Activated T-cell treated with anti-CD3 and anti-CD28 coated beads, Interleukin-2, amount 50 U/mL, for 72 hours (primary cell): ENCODE measurements at places on chromosomes 12 and 14. TPM values are rescaled to one million over a fixed set of nuclear protein-coding genes. Genes with fewer than 3 reads are reported as not detected.

DNA sequence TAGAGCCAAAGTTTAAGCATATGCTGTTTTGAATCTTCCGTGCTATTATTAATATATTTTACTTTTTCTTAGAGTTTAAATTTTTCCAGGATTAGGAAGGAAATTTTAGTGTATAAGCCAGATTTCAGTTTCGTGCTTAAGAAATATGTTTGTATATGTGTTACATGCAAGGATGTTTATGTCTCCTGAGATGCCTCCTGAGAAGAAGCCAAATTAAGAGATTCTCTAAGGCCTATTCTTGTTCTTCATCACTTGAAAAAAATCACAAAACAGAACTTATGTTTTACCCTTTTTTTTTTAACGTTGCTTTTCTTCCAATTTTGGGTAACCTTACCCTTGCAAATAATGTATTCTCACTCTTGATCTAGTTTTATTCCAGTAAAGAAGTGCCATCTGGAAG, 412.7 kb downstream of the TMTC2 start:
- H3K36me3 ChIP-seq, result no peaks in the 10 kb centered on the region
- H3K27ac ChIP-seq, result no peak overlapping the region
- H3K27me3 ChIP-seq, result no peaks in the 10 kb centered on the region
- H3K4me3 ChIP-seq, result no peak overlapping the region
- DNase-seq, result no peak

GRCh38 chr12:63294327-63294632, 143.3 kb upstream of the AVPR1A start:
- H3K27me3 ChIP-seq, result no peaks in the 10 kb centered on the region
- H3K36me3 ChIP-seq, result no peaks in the 10 kb centered on the region
- H3K4me3 ChIP-seq, result no peak overlapping the region
- no peaks in the 10 kb centered on the region for H3K4me1 ChIP-seq
- H3K27ac ChIP-seq, result no peak overlapping the region

GRCh38 chr12:17076028-17076744, 470.2 kb upstream of the LMO3 start:
- no peaks in the 10 kb centered on the region for H3K36me3 ChIP-seq
- DNase-seq, result no peak
- H3K27me3 ChIP-seq, result no peaks in the 10 kb centered on the region
- H3K4me1 ChIP-seq, result no peaks in the 10 kb centered on the region

DNA sequence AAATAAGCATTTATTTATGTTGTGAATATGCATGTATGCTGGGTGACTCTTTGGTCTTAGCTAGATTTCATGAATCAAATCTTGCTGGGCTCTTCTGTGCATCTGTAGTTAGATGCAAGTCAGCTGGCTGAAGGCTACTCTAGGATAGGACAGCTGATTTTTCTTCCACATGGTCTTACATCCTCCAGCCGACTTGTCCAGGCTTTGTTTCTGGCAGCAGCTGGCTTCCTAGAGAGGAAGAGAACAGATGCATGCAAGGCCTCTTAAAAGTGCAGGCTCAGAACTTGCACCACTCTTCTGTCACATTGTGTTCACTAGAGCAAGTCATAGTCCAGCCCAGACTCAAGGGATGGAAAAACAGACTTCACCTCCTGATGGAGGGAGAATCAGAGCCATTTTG, 435.4 kb upstream of the STXBP6 start:
- H3K27me3 ChIP-seq, result no peaks in the 10 kb centered on the region
- H3K4me1 ChIP-seq, result no peaks in the 10 kb centered on the region
- DNase-seq, result no peak
- no peak overlapping the region for H3K4me3 ChIP-seq

DNA sequence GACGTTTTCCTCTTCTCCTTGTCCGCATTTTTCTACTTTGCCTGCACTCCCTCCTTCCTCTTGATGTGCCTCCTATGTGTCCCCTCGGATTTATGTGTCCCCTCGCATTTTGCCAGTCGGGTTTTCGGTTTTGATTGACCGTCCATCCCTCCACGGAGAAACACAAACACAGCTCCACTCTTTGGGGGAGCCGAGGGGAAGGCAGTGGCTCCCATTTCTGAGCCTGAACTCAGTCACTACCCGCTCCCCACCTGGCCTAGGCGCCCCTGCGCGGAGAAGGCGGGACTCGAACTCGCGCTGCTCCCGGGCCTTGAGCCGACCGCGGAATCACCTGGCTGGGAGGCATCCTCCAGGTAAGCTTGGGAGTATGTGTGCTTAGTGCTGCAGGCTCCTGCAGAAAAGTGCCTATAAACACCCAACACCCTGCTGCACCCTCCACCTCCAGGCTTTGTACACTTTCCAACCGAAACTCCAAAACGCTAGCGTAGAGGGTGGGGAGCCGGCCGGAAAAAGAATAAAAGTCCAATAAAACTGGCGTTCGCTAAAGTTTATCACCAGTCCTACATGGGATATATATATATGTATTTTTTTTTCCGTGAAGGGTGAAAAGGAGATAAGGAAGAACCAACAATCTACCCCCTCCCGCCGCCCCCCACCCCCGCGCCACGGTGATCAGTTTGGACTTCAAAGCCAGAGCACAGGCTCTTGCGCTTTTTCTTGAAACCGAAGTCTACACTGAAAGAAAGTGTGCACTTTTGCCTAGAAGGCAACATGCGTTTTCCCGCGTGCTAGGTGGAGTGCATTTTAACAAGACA, 3.3 kb upstream of the CCND2 start:
- no peaks in the 10 kb centered on the region for H3K27me3 ChIP-seq
- DNase-seq, result peak; percentile 61
- H3K4me1 ChIP-seq, result peaks cover 23% of the 10 kb centered on the region
- H3K4me3 ChIP-seq, result peak overlapping the region; percentile 91
- H3K27ac ChIP-seq, result peak overlapping the region; percentile 96

The SLC5A8 gene
- total RNA-seq, result not detected

The C1QL4 gene
- 0.12 TPM for total RNA-seq

DNA sequence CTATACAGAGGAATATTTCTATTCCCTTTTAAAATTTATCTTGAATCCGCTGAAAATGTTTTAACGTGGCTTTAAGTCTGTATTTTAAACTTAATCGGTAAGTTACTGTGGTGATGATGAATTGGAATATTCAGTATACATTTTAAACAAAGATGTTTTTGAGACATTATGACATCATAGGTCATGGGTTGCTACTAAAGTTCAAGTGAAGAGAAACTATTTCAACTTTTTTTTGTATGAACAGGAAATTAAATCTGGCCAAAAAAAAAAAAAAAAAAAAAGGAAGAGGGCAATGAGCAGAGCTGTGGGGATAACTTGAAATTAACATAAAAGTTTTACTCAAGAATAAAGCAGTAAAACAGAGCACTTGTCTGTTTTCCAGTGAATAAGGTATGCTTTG, 109.0 kb downstream of the PLEKHA5 start:
- no peaks in the 10 kb centered on the region for H3K36me3 ChIP-seq
- H3K27me3 ChIP-seq, result no peaks in the 10 kb centered on the region
- no peak overlapping the region for H3K27ac ChIP-seq

- no peak for DNase-seq
- H3K27me3 ChIP-seq, result no peaks in the 10 kb centered on the region
- peak overlapping the region; percentile 30 for H3K4me3 ChIP-seq
These were observed 2.4 kb upstream of the PDE6H start for GRCh38 chr12:14970473-14970872.

DNA sequence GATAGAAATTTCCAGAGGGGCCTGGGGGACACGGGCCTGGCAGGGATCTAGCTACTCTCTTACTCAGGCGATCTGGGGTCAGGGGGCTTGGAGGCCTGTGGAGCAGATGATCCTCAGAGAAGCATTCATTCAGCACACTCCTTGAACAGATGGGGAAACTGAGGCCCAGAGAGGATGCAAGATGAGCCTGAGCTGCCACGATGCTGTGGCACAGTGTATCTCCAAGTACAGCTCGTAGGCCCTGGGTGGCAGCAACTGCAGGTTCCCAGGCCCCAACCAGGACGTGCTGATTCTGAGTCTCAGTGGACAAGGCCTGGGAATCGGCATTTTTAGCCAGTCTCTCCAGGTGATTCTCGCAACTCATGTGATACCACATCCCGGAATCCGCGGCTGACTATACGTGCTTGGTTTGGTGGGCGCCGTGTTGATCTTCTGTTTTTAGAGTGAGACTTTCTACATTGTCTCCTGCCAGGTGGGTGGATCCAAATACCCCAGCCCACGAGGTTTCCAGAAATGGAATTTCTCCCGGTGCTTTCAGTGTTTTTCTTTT, 22.5 kb downstream of the ADGRD1 start:
- no peak overlapping the region for H3K4me3 ChIP-seq
- peaks cover 5% of the 10 kb centered on the region for H3K27me3 ChIP-seq
- no peaks in the 10 kb centered on the region for H3K4me1 ChIP-seq
- no peaks in the 10 kb centered on the region for H3K36me3 ChIP-seq
- H3K27ac ChIP-seq, result no peak overlapping the region

GRCh38 chr14:73755434-73756014, 41.3 kb upstream of the PNMA1 start:
- no peaks in the 10 kb centered on the region for H3K27me3 ChIP-seq
- DNase-seq, result no peak
- peak overlapping the region; percentile 62 for H3K27ac ChIP-seq
- peak overlapping the region; percentile 84 for H3K4me3 ChIP-seq
- peaks cover under 1% of the 10 kb centered on the region for H3K36me3 ChIP-seq

DNA sequence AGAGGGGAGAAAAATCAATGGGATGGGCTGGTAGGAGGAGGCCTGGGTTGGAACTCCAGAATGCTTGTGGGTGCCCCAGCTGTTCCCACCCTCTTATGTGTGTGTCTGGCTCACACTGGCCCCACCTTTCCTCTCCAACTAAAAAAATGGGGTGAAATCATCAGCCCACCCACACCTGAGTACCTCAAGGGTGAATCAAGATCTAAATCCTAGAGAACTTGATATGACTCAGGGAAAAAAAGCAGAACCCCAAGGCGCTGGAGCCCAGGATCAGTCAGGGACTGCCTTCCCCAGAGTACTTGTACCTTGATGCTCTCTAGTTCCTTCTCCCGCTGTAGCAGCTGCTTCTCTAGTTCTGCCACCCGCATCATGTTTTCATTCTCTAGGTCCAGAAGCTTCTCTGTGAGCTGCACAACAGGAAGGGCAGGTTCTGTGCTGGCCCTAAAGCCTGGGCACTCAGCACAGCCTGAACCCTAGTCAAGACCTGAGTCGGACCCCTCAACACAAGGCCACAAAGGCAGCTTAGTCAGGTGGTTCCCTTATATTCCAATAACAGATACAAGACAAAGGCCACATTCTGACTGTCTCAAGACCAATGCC, 29.7 kb downstream of the PRPF40B start:
- no peaks in the 10 kb centered on the region for H3K27me3 ChIP-seq
- H3K4me3 ChIP-seq, result no peak overlapping the region
- H3K36me3 ChIP-seq, result peaks cover 10% of the 10 kb centered on the region
- no peak overlapping the region for H3K27ac ChIP-seq

DNA sequence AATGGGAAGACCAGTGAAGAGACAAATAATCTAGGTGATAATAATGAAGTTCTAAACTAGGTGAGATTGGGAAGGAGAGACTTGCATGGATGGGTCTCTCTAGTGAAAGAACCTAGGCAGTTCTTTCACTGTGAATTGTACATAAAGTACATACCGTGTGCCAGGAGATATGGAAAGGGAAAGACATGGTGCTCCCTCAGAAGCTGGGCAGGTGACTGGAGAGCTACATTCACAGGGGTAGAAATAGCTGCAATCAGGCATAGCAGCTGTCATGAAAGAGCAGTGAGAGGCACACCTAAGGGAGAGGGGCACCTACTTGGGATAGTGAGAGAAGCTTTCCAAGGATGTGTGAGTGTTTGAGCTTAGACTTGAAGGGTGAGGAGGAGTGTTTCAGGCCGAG, 9.3 kb downstream of the STK38L start:
- H3K27me3 ChIP-seq, result no peaks in the 10 kb centered on the region
- no peak overlapping the region for H3K27ac ChIP-seq
- H3K4me3 ChIP-seq, result no peak overlapping the region
- no peak for DNase-seq

The IRAK3 gene
- total RNA-seq, result 1.3 TPM

The KRT6A gene
- not detected for total RNA-seq

DNA sequence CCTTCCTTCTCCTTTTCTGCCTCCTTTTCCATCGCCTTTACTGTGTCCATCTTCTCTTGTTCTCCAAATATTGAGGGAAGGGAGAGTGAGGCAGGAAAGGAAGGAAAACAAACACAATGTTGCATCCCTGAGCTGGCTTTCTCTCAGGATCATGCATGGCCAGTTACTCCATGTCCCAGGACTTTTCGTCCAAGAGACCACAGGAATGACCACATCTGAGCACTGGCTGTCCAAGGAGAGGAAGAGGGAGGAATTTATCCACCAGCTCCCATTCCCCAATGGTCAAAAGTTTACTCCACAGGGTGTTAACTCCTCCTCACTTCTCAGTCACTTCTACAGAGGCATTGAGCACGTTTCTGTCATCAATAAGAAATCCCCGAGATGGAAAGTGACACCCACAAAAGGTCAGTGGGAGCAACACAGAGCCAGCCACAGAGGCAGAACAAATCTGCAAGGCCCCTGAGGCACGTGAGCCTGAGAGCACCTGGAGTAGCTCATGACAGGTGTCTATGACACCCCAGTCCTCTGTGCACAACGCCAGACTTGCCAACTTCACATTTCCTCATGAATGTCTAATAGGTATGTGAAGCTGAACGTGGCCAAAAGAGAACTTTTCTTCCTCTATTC, 177.3 kb upstream of the NUDT4 start:
- no peak overlapping the region for H3K27ac ChIP-seq
- no peaks in the 10 kb centered on the region for H3K36me3 ChIP-seq
- no peaks in the 10 kb centered on the region for H3K4me1 ChIP-seq
- peaks cover 20% of the 10 kb centered on the region for H3K27me3 ChIP-seq
- H3K4me3 ChIP-seq, result no peak overlapping the region
- DNase-seq, result no peak

The FGF23 gene
- total RNA-seq, result not detected

- no peaks in the 10 kb centered on the region for H3K36me3 ChIP-seq
- H3K27ac ChIP-seq, result no peak overlapping the region
- no peak for DNase-seq
These were observed 16.3 kb downstream of the SCARB1 start for GRCh38 chr12:124847113-124848074.

The SIVA1 gene
- total RNA-seq, result 72.9 TPM

- no peak for DNase-seq
- H3K27me3 ChIP-seq, result no peaks in the 10 kb centered on the region
- peaks cover 30% of the 10 kb centered on the region for H3K36me3 ChIP-seq
- peaks cover 36% of the 10 kb centered on the region for H3K4me1 ChIP-seq
- H3K27ac ChIP-seq, result no peak overlapping the region
- H3K4me3 ChIP-seq, result no peak overlapping the region
These were observed 85.5 kb downstream of the CEP83 start for GRCh38 chr12:94374124-94374523.

The RHEBL1 gene
- total RNA-seq, result 20.6 TPM

- H3K4me1 ChIP-seq, result peaks cover 17% of the 10 kb centered on the region
- H3K4me3 ChIP-seq, result peak overlapping the region; percentile 10
These were observed 12.4 kb downstream of the ST8SIA1 start for GRCh38 chr12:22322091-22322490.

The BDKRB1 gene
- not detected for total RNA-seq

DNA sequence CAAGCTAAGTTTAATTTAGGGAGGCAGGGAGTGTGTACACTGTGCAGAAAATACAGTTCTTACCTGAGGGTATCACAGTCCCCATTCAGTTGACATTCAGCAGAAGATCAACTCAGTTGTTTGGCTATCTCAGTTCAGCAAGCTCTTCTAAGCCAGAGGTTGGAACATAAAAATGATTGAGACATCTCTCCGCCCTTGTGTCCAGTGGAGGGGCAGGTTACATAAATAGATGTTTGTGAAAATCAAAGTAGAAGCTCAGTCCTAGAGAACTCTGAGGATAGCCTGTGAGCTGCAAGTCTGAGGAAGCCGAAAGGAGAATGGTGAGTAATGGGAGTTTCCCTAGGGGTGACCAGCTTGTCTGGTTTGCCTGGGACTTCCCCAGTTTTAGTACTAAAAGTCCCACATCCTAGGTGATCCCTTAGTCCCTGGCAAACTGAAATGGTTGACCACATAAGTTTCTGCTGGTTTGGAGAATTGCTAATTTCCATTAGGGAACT, 251.4 kb upstream of the ATP2B1 start:
- peaks cover 20% of the 10 kb centered on the region for H3K4me1 ChIP-seq
- H3K36me3 ChIP-seq, result no peaks in the 10 kb centered on the region
- peak overlapping the region; percentile 40 for H3K4me3 ChIP-seq
- no peak overlapping the region for H3K27ac ChIP-seq
- no peaks in the 10 kb centered on the region for H3K27me3 ChIP-seq

The SOAT2 gene
- 7.9 TPM for total RNA-seq

The TRAF3 gene
- total RNA-seq, result 137 TPM
